Stimulated activated CD8-positive, alpha-beta memory T cell treated with anti-CD3 and anti-CD28 coated beads, Interleukin-4, amount 100 ng/mL, for 48 hours (primary cell): ENCODE measurements at places on chromosomes 7 and 10.

DNA sequence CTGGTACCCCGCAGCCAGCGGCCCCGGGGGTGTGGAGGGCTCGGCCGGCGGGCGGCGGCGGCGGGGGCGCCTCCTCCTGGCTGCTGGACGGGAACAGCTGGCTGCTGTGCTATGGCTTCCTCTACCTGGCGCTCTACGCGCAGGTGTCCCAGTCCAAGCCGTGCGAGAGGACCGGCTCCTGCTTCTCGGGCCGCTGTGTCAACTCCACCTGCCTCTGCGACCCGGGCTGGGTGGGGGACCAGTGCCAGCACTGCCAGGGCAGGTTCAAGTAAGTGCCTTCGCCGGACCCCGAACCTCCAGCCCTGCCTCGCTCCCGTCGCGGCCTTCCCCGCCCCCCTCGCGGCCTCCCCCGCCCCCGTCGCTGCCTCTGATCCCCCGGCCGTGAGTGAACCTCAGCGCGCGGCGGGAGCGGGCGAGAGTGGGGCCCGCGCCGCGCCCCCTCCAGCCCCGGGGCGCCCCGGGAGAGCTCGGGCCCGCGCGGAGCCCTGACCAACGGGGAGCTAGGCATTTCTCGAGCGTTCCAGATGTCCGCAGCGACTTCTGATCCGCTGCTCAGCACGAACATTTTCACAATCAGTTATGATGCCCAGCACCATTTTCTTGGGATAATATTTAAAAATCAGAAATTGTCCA is 727 bp downstream of the ATRNL1 start:
- DNase-seq, result peak; percentile 31

GRCh38 chr10:104246976-104247375 is 7.7 kb upstream of the GSTO1 start:
- DNase-seq, result no peak

DNA sequence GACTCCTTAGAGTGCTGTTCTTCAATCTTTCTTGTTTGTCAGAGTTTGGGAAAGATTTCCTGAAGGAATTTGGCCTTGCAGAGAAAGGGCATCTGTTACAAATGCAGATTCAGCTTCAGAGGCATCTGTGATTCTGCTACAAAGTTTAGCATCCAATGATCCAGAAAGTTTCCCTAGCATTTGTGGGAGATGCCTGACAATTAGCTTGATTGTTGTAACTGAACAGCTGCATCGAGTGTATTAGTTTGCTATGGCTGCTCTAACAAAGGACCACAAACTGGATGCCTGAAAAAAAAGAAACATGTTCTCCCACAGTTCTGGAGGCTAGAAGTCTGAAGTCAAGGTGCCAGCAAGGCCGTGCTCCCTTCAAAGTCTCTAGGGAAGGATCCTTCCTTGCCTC is 365.1 kb downstream of the GRID1 start:
- DNase-seq, result no peak

- no peak for DNase-seq
These were observed 34.9 kb downstream of the DCLRE1C start for GRCh38 chr10:14918964-14919363.

DNA sequence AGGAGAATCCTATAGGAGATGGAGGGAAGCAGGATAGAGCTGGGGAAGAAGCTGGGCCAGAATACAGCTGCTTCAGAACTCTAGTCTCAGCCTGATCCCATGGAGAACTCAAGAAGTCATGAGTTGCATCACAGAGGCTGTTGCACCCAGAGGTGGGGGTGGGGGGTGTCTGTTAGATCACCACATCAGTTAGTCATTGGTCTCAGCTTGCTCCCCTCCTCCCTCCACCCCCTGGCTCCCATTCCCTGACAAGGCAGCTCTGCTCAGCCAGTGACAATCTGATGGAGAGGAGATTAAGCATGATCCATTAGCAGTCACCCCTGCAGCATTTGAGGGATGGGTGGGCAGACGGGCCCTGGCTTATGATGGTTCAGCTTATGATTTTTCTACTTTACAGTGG is 58.4 kb upstream of the FGL2 start:
- no peak for DNase-seq

GRCh38 chr7:133056370-133057238 is 25.3 kb downstream of the CHCHD3 start:
- DNase-seq, result no peak

DNA sequence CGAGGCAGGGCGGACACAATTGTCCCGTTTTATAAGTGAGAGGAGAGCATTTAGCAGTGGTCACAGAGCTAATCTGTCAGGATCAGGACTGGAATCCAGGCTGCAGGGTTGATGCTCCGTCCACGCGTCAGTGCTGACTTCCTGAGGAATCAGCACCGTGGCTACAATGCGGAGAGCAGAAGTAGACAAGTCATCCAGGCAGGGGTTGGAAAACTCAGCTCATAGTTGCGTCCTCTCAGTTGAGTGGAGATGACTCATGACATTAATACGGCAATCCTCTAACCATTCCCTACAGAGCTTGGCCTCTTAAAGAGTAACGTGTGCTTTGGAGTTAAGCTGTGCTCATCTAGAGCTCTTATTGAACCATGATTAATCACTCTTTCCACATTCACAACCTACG is 17.1 kb upstream of the HTR5A start:
- DNase-seq, result no peak

GRCh38 chr10:117830205-117830604 is 216.5 kb downstream of the RAB11FIP2 start:
- no peak for DNase-seq

GRCh38 chr7:1671594-1672451 is 1.7 kb downstream of the ELFN1 start:
- no peak for DNase-seq

- no peak for DNase-seq
These were observed 4.6 kb downstream of the C7orf25 start for GRCh38 chr7:42907316-42907715.

DNA sequence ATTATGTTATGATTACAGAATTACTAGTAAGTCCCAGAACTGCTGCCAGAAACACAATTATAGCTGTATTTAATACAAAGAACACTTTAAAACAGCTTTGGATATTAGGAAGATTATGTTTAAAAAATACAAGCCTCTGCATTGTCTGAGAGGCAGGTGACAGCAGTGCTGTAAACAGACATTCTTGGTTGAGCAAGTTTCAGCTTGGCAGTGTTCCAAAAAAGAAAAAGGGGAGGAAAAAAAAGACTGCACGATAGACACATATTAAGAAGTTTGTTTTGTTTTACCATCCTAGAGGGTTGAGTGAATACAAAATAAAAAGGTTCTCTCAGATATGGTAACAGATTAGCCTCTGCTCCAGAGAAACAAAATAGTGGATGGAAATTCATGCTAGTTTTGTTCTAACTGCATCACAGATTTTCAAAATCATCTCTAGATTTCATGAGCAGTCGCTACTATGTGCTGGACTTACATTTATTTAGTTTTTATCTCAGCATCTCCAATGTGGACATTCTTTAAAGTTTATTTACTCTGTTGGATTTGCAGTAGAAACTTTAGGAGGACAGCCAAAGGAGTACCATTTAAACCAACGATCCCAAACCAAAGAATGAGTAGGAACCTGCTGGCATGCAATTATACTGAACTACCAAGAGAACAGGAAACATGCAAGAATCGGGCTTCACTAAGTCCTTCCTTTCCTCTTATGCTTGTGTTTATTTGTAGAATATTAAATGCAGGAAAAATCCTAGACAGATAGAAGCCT is 9.0 kb downstream of the FAM204A start:
- no peak for DNase-seq

DNA sequence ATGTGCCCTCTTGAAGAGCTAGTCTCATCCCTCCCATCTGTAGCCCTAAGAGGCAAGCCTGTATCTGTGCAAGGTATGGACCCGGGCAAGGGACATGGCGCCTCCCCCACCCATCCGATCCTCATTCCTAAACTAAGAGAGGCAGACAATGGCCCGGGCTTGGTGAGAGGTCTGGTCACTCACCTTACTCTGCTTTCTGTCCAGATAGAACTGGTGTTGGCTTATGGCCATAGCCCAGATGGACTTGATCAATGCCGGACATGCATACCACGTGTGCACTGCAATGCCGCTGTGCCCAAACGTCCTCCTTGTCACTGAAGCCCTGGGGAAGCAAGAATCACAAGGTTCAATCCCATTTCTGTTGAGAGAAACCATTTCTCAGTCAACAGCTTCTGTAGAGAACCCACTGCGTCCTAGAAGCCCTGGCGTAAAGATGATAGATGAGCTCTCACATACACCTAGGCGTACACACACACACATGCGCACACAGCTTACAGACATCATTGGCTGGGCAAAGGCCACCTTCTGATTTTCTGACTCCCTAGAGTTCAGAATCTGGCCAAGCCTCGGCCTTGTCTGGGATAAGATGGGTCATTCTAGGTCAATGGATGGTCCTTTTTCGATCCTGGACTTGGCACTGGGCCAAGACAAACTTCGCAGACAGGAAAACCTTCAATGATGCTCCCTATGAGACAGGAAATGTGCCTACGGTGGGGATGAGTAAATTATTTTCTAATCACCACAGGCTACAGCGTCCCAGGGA is 114.6 kb downstream of the PRPF18 start:
- no peak for DNase-seq

DNA sequence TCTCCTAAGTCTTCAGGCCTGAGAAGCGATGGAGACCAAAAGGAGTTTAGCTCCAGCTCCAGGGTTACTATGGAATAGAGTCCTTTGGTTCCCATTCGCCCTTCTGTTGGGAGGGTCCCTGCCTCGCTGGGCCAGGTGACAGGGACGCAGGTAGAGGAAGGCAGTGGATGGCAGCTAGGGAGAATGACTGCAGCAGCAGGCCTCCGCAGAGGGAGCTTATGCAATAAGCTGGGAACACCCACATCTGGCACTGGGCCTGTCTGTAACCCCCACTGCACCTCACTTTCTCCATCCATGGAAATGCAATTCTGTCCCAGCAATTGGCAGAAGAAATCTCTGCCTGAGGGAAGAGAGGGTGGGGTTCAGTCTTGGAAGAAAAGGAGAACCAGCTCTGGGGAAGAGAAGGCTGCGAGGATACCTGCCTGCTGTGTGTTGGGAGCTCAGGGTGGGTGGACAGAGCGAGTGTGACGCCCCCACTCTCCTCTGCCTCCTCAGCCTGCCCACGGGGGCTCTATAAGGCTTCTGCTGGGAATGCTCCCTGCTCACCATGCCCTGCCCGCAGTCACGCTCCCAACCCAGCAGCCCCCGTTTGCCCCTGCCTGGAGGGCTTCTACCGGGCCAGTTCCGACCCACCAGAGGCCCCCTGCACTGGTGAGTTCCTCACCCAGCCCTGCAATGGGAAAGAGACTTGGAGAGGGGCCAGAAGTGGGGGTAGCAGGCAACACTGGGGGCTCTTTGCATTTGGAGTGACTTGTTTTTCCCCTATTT is 10.3 kb downstream of the EPHB6 start:
- no peak for DNase-seq

- DNase-seq, result no peak
These were observed 8.5 kb upstream of the BAG3 start for GRCh38 chr10:119642556-119643111.

DNA sequence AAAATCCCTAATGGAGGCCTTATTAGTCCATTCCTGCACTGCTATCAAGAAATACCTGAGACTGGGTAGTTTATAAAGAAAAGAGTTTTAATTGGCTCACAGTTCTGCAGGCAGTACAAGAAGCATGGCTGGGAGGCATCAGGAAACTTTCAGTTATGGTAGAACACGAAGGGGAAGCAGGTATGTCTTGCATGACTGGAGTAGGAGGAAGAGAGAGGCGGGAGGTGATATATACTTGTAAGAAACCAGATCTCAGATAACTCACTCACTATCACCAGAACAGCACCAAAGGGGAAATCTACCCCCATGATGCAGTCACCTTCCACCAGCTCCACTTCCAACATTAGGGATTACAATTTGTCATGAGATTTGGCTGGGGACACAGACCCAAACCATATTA is 35.8 kb downstream of the GNAI1 start:
- DNase-seq, result no peak

DNA sequence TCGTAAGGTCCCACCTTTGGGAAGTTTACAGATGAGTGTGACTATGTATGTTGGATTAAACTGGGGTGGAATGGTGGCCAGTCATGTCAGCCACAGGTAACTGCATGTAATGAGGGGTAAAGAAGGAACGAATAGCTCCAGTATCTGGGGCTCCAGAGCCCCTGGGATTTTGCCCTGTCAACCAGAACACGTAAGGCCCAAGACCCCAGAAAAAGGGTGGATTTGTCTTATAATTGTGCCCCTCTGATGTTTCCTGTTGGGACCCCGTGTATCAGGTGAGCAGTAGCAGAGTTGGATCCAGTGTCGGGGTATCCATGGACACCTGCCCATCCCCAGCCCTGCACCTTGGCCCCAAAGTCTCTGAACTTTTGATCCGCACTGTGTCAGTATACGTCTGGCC is 76.9 kb downstream of the ADARB2 start:
- DNase-seq, result no peak

DNA sequence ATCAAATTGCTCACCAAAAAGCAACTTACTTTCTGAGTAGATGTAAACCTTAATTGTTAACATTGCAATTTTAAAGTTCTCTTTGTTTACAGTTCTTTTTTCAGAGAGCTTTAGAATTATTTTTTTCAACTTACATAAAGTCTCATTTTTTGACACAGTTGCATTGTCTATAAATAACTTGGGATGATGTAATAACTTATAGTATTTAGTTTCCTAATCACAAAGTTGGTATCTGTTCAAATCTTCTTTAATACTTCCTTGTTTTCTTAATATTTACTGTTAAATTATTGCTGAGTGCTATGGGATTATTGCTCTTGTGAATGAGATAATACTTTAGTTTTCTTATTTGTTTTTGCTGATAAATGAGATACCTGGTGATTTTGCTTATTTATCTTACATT is 18.9 kb upstream of the SUV39H2 start:
- DNase-seq, result no peak

DNA sequence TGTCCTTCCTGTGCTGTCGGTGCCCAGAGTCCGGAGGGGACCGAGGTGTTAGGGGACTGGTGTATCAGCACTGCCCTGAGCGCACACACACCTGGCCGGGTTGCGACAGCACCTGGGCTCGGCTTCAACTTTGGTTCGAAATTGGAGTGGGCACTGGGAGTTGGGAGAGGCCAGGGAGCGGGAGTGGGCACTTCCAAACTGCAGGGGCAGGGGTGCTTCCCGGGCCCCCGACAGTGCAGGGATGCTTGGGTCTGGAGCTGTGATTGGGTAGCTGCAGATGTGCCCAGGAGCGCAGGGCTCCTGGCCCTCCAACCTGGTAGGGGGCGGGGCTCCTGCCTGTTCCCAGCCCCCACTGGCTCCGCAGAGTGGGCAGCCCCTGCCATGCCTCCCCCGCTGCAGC is 7.7 kb downstream of the BBS9 start:
- DNase-seq, result no peak

- DNase-seq, result no peak
These were observed 128.8 kb upstream of the SMIM30 start for GRCh38 chr7:113247198-113247597.

GRCh38 chr10:114346176-114347031 is 57.9 kb downstream of the AFAP1L2 start:
- no peak for DNase-seq

- no peak for DNase-seq
These were observed 30.1 kb downstream of the LDB3 start for GRCh38 chr10:86698207-86698940.
